Activated T-cell treated with anti-CD3 and anti-CD28 coated beads for 24 hours (primary cell): ENCODE measurements at places on chromosomes 3 and 15.

DNA sequence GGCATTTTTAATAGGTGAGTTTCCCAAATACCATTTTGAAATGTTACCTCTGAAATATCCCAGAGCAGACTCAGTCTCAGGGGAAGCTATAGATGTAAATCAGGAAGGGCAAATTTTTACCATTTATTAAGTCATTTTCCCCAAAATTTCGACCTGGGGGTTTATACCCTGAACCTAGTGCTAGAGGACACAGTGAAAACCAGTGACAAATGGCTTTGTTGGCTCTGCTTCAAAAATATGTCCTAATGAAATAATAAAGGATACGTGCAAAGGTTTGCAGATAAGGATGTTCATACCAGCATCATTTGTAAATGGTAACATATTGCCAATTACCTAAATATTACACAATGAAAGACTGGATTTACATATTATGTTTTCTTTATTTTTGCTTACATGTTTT lies 546.7 kb upstream of the ADAMTS9 start:
- no peak for DNase-seq

- no peak for DNase-seq
Measured at GRCh38 chr15:90087454-90088154, 14.7 kb downstream of the IDH2 start.

DNA sequence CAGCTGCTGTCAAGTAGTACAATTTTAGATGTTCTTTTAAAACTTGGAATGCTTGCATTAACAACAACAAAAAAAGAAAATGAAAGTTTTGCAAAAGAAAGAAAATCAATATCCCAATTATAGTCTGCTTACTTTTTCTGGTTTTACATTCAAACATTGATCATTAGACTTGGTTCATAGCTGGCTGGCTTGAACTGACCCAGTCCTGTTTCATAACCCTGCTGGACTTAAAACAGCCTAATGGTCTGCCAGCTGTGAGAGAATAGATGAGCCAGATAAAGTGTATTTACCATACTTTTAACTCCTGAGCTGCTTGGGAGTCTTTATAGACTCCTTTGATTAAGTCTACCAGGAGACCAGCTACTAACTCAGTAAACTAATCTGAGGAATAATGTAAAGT lies 59.2 kb downstream of the PIAS1 start:
- DNase-seq: no peak

DNA sequence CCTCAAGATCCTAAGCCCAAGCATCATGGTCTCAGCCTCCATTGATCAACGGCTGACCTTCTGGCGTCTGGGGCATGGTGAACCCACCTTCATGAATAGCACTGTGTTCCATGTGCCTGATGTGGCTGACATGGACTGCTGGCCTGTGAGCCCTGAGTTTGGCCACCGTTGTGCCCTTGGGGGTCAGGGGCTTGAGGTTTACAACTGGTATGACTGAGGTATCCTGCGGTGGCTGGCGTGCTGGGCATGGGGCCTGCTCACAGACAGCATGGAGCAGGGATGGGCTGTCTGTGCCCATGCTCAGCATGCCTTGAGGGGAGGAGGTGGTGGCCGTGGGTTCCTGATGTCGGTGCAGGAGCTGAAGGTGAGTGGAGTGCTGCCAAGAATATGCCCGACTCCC lies 3.3 kb downstream of the DALRD3 start:
- no peak for DNase-seq

DNA sequence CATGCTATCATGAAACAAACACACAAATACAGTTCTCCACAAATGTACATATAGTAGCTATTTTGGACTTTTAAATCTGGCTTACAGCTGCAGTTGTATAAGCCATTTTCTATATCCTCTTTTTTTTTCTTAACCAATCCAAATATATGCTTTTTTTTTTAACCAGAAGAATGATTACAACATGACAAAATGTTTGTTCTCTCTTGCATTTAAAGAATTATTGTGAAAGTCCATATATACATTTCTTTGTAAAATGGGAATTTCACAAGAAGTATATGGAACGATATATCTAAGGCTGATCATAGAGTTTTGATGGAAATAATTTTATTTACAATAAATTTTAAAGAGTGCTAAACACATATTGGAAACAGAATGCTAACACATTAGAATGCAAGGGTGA lies 95.6 kb downstream of the CD200R1L start:
- DNase-seq: no peak

DNA sequence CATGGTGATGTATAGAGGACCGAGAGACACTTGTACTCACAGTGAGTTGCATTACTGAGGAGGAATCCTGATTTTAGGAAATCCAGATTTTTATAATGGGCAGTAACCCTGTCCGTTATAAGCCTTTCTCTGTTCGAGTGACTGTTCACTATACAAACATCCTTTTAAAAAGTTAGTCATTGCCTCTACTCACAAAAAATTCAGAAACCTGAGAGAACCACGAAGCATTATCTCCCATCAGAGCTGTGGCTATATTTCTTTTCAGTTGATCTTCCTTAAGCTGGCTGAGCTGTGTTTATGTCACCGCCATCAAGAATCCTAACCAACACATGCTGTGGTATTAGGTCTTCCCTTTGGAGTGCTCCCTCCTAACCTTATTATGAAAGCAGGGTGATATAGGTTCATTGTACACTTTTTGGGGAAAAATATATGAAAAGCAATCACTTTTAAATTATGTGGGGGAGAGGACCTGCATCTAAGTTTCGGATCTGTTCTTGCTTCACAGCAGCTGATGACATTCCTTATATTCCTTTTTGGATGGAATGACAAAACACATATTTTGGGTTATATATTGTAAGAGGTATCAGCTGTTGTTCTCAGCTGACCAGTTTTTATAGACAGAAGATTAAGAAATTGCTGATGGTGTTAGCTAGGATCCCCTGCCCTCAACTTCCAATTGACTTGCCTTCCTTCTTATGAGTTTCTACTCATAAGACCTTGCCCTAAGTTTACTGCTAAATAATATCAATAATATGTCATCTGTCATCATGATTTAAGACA lies 465.9 kb upstream of the RASGRP1 start:
- no peak for DNase-seq

DNA sequence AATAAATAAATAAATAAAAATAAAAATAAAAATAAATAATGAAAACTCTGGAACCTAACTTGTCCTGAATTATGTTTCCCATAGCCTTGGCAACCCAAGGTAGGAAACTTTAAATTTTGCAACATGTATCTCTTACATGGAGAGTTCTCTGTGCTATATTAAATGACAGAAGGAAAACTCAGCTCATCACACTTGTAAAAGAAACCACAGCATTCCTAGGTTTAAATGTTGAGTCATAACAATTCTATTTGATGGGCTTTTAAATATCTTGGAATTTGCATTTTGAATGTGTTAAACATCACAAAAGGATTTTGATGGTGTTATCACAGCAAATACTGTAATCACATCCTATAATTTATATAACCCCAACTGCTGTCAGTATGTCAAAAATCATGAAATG lies 144.2 kb downstream of the LRTM1 start:
- no peak for DNase-seq

DNA sequence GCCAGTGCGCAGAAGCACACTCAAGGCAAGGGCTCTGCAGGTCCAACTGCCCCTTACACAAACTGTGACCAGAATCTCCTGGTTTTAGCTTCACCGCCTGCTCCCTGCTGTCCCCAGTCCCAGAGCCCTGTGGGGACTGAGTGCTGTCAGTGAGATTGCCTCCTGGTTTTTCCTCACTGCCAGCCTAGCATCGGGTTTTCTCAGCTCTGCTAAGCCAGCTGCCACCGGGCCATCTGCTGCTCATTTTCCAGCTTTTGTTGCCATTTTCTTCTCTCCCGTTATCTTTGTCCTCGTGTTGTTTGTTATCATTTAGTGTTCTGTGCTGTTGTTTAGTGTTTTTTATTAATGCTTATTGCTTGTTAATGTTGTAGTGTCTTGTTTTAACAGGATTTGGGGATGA lies 79.5 kb upstream of the BLM start:
- no peak for DNase-seq

GRCh38 chr3:178895178-178895789 lies 176.3 kb downstream of the ZMAT3 start:
- DNase-seq: no peak

GRCh38 chr3:177467247-177467985 lies 270.1 kb upstream of the TBL1XR1 start:
- no peak for DNase-seq

GRCh38 chr15:37595426-37595970 lies 338.9 kb upstream of the TMCO5A start:
- DNase-seq: no peak

- DNase-seq: no peak
Measured at GRCh38 chr15:79032656-79033055, 57.9 kb downstream of the RASGRF1 start.

DNA sequence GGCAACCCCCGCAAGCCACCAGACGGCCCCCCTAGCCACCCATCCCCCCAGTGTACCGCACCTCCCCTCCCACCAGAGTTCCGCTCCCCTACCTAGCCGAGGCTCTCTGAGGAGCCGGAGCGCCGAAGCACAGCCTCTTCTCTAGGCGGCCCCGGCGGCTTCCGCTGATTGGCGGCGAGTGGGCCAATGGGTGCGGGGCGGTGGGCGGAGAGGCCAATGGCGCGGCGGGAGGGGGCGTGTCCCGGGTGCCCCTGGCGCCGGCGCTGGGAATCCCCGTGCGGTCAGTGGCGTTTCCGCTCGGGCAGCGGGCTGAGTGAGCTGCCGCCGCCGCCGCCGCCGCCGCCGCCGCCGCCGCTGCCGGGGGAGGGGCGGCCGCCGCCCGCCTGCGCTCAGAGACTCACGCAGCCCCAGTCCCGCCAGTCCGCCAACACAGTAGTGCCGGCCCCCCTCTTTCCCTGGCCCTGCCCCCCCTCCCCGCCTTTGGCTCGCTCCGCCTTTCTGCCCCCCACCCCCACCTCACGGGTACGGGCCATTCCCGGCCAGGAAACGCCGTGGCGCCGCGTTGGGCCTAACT lies at the start of gene SETD5:
SETD5 (plus strand) TSS at position 284 of the 574 bp plus-strand sequence. CDS start 31,324 bp downstream, outside the sequence.
- DNase-seq: peak; percentile 99

DNA sequence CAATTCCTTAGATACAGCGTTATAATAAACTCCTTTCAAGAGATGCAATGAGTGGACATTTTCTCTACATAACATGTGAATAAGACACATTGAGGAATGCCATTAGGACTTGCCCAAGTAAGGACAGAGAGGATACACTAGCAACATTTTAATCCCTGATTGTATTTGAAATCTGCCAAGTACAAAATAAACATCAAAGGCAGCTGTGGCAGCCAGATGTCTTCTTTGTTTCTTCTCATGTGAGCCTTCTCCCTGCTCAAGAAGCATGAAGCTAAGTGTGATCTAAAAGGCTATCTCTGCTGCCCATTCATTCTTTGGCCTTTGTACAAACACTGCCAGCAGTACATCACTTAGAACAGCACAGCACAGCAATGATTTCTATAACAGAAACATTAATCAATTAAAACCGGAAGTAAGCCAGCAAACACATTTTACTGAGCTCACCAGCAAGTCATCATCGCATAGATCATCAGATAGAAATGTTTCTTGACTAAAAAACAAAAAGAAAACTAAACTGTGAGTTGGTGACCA lies 364.0 kb downstream of the CNTN6 start:
- no peak for DNase-seq

DNA sequence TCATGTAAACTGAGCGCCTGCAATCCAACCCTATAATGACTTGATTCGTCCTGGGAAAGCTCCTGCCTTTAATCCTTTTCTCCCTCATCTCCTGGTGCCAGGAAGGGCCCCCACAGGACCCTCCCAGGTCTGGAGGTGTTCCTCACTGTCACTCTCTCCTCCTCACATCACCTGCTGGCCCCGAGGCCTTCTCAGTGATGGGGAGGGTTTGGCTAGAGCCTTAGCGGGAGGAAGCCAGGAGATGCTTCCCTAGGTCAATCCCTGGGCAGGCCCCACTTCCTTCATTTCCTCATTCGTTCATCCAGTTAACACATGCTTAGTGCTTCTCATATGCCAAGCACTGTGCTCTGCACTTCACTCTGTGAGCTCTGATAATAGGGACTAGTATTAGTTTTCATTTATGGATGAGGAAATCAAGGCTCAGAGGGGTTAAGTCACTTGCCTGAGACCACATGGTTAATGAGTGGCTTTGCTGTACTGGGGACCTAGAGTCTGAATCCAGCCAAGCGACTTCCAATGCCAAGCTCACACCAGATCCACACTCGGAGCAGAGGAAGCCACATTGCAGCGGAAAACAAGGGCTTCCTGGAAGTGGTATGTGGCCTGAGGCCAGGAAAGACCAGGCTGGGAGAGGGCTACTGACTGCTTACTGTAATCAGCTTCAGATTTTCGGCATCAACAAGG lies 50.3 kb upstream of the CHRNB4 start:
- no peak for DNase-seq

GRCh38 chr3:194536871-194537637 lies 50.3 kb upstream of the ATP13A3 start:
- DNase-seq: no peak

DNA sequence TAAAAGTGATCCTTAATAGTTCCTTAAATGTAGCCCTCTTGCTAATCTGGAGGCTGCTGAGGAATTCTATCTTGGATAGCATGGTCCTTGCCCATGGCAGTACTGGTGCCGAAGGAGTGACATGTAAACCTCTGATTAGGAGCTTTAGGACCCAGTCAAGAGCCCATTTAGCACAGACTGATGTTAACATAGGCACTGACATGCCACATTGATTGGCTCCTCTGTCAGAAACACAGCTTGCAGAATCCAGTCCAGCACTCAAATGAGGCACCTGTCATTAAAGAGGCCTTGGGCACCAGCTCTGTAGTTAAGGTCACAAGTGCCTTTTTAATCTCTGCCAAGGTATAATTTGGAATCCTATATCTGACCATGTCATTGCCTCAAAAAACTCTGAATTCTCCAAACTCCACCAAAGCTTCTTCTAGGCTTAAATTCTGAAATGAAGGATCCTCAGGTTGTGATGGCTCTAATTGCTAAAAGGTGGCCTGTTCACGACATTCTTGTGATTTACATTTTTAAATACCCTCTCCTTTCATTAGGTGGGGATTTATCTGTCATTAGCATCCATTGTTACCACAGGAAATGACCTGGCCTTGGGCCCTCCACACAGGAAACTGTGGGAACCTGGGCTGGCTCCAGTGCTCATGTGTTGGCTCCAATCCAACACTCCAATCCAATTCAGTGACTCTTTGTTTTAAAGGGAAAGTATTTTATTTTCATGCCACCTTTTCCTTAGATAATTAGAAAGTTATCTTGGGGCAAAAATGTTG lies 57.3 kb upstream of the RNF7 start:
- DNase-seq: no peak

GRCh38 chr15:34583399-34584329 lies at the start of gene GOLGA8B:
TSS of gene GOLGA8B (minus strand) at chr15:34583651. CDS start at chr15:34535912, 47,739 bp downstream.
- DNase-seq: peak; percentile 75

DNA sequence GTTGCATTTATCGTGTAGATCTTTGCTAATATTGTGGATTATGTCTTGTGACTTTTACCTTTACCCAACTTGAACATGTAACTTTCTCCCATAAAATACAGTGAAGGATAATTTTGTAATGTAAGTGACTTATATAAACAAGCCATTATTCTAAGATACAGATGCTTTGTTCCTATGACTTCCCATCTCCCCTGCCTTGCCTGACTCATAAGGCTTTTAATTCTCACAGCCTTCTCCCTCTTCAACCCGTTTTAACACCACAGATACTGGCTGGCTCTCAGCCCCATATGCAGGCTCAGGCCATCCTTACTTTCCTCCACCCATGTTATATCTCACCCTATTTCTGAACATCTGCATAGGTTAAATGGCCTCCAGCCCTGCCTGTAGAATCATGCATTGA lies 4.1 kb downstream of the CCNDBP1 start:
- no peak for DNase-seq

- no peak for DNase-seq
Measured at GRCh38 chr3:58633157-58633865, 33.3 kb downstream of the FAM3D start.
